AG09319 (cell line): ENCODE measurements at places on chromosomes 6 and 20.

GRCh38 chr6:113292646-113293422, 564.3 kb upstream of the MARCKS start:
- DNase-seq: no peak

DNA sequence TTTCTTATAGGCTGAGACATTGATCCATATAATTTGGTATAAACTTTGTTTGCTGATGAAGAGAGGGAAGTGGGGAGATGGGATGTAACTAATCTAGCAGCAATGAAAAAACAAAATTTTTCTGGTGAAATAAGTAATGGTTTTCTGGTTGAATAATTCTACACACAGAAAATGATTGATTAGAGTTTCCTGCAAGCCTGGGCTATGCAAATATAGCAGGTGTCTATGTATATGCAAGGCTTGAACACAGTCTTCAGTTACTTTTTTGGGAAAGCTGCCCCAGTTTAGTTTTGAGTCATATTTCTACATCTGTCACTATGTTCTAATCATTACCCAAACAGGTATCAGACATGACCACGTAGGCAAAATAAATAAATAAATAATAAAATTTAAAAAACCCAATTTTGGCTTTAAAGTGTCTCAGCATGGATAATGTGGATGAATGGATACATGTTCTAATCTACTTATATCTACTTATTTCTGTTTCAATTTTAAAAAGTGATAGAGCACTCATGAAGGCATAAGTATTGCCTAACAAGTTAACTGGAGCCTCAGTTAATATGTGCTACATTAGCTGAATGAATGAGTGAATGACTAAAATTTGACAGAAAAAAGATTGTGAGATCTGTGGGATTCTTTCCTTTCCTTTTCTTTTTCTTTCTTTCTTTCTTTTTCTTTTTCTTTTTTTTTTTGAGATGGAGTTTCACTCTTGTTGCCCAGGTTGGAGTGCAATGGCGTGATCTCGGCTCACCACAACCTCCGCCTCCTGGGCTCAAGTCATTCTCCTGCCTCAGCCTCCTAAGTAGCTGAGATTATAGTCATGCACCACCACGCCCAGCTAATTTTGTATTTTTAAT, 37.2 kb upstream of the TFB1M start:
- no peak for DNase-seq

DNA sequence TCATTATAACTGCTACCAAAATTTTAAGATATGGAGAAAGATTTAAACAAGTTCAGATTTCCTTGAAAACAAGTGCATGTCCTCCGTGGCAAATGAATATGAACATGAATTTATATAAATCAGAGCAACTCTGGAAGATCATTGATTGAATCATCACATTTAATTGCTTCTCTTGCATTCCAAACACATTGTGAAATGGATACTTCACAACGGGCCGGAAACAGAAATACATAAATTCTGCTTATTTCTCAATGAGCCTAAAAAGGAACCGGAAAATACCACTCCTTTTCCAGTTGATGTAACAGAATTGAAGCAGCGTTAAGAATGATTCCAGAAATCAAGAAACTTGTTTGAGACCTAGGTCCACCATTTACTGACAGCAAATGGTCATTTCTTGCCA, 134.6 kb upstream of the BTN3A2 start:
- no peak for DNase-seq

- DNase-seq: no peak
Measured at GRCh38 chr6:142241061-142241460, 60.7 kb upstream of the ADGRG6 start.

- no peak for DNase-seq
Measured at GRCh38 chr6:33761922-33762629, 15.4 kb upstream of the IP6K3 start.

DNA sequence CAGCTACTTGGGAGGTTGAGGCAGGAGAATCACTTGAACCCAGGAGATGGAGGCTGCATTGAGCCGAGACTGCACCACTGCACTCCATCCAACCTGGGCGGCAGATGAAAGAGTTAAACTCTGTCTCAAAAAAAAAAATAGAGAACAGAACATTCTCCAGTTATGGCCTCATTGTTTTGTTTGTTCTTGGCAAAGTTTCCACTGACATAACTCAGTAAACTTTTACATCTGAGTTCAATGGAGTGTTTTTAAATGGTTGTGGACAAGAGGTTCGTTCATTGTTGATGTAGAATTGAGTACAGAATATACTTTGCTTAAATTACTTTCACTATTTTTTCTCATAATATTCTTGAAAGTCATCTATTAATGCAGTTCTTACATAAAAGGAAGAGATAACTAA, 42.2 kb upstream of the IFNGR1 start:
- DNase-seq: no peak

- no peak for DNase-seq
Measured at GRCh38 chr20:44170816-44171410, 16.1 kb downstream of the JPH2 start.

DNA sequence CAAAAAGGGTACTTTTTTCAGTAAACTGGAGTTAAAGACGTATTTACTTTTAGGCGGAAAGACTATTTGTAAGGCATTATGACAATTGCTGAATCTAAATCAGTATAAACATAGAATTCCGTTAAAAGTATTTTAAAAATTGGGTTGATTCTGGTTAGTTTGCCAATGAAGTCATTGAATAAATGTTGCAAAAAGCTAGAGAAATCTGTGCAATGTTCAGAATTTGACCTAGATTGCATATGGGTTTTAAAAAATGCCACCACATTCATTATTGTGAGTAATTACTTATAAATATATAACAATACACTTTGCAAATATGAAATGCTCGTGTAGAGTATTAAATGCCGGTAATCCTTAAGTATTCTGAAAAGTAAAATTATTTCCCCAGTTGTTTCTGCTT, 116.5 kb upstream of the EEF1E1 start:
- no peak for DNase-seq

DNA sequence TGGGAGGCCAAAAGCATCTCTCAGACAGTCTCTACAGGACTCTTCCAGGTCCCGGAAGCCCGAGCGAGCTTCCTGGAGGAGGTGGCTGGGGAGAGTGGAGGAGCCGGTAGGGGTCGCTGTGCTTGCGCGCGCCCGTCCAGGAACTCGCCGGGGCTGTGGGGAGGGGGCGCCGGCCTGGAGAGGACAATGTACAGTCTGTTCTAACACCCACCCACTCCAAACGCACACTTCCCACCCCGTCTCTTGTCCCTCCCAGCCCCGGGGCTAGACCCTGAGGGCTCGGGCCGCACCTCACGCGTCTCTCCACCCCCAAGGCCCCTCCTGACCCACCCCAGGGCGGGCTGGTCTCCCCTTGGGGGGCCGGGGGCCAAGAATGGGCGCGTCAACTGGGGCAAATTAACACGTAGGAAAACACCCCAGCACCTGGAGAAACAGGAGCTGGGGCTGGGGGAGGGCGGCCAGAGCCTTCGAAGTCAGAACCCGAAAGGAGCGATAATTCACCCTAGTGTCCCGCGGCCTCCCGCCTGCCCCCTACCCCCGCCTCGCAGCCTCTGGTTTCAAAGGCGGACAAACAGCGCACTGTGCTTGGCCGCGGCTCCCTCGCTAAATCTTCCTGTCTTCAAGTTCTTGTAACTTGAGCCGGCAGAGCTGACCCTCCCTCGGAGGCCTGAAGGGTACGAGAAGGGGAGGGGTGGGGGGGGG, 103.2 kb upstream of the FOXP4 start:
- no peak for DNase-seq

- no peak for DNase-seq
Measured at GRCh38 chr6:167820681-167821080, 6.0 kb upstream of the AFDN start.

- no peak for DNase-seq
Measured at GRCh38 chr6:84258268-84258667, 30.8 kb upstream of the CEP162 start.

DNA sequence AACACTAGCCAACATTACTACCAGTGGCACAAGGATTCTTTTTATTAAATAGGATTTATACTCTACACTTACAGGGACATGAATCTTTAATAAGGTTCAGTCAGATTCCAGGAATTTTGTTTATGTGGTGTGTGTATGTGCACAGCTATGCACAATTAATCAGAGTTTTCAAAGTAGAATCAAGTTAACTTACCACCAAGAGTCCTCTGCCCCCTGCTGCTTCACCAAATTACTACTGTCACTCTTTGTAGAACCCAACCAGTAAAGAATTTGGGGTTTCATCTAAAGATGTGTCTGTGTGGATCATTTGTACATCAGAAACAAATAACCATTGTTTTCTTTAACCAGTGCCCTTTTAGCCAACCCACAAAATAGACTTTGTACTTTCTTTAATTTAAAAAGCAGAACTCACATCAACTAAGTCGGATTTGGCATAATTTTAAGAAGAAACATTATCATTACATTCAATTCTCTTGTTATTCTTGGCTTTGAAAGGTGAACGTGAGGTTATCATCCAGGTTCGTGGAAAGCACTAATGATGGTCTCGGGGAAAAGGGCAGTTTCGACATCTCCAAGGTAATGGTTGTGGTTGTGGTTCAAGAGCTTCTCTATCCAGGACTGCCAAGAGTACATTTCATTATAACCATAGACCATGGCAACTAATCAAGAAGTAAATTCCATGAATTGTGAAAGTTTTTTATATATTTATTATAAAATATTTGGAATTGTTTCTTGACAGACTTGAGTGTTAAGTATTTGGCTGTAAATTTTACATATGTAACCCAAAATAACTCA, 514.3 kb upstream of the ID4 start:
- no peak for DNase-seq

- DNase-seq: no peak
Measured at GRCh38 chr6:140047321-140047720, 672.9 kb upstream of the CITED2 start.

- DNase-seq: no peak
Measured at GRCh38 chr6:32439602-32440214, at the start of gene HLA-DRA. TSS of gene HLA-DRA (plus strand) at chr6:32439887. CDS start at chr6:32439951, 64 bp downstream.

GRCh38 chr6:108562503-108562993, 1.8 kb downstream of the FOXO3 start:
- no peak for DNase-seq

- no peak for DNase-seq
Measured at GRCh38 chr20:41989935-41990635, 371.9 kb upstream of the CHD6 start.

- DNase-seq: no peak
Measured at GRCh38 chr6:113855500-113856374, 1.4 kb upstream of the MARCKS start.

DNA sequence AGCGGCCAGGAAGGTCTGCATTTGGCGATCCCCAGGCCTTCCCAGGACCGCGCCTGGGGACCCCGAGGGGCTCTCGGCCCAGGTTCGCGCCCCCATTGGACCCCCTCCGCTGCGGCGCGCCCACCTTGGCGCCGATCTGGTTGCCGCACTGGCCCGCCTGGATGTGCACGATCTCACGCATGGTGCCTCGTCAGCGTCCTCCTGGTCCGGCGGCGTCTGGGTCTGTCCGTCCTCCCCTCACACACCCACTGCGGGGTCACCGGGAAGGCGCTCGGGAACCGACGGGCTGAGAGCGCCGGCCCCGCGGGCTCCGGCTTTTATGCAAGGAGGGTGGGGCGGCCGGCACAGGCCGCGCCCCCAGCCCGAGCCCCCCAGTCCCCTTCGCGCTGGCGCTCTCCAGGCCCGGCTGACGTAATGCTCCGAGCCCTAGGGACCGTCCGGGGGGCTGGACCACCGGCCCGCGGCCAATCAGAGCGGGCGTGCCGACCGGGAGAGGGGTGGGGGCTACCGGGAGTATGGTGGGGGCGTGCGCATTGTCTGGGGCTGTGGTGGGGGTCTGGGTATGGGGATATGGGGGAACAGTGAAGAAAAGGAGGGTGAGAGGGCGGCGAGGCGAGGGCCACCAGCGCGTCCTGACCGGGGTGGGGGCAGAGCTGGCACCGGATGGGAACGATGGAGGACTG, at the start of gene TUBB2B:
TSS of gene TUBB2B (minus strand) at position 291 of the 683 bp plus-strand sequence. CDS start at position 181, 110 bp downstream.
- no peak for DNase-seq

- no peak for DNase-seq
Measured at GRCh38 chr6:140779341-140779740, 1353.4 kb upstream of the GJE1 start.

GRCh38 chr6:118408863-118409262, 139.2 kb upstream of the PLN start:
- DNase-seq: no peak

GRCh38 chr6:42274898-42275297, 57.2 kb upstream of the MRPS10 start:
- DNase-seq: no peak

GRCh38 chr20:62306414-62307187, 3.8 kb downstream of the ADRM1 start:
- no peak for DNase-seq
